DMS153 (cell line): ENCODE measurements at places on chromosomes 5 and 9.

GRCh38 chr5:139343476-139343875 is 1.8 kb downstream of the PAIP2 start:
- DNase-seq = no peak

DNA sequence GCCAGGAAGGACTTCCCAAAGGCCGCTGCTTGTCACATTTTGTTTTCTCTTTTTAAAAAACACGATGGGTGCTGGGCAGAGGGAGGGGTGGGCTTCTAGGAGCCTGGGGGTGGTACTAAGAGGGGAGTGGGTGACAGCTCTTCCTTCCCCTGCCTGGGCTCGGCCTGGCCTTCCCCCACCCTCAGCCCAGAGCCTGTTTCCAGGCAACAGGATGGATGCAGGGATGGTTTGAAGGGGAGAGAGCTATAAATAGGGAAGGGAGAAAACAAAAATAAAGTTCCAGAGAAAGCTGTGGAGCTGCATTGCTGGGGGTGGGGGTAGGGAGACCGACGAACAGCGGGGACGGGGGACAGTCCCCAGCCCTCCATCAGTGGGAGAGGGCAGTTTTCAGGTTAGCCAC is 6.6 kb upstream of the GPRIN1 start:
- no peak for DNase-seq

- no peak for DNase-seq
Measured at GRCh38 chr9:112382501-112383364, 2.8 kb downstream of the HSDL2 start.

DNA sequence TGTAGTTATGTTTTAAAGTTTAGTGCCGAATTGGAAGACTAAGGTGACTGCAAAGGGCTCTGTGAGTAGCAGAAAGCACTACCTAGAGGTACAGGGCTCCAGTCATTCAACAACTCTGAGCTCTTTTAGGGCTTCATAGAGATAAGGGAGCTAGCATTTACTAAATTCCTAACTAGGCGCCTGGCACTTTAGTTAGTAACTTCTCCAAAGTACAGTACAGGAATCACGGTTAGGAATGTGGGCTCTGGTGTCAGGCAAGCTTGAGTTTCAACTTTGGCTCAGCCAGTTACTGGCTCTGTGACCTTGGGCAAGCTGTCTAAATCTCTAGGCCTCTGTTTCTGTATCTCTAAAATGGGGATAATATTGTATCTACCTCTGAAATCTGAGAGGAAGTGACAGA is 115.3 kb downstream of the SLIT3 start:
- DNase-seq = no peak

- DNase-seq = no peak
Measured at GRCh38 chr9:69181908-69182353, 7.9 kb downstream of the TJP2 start.

DNA sequence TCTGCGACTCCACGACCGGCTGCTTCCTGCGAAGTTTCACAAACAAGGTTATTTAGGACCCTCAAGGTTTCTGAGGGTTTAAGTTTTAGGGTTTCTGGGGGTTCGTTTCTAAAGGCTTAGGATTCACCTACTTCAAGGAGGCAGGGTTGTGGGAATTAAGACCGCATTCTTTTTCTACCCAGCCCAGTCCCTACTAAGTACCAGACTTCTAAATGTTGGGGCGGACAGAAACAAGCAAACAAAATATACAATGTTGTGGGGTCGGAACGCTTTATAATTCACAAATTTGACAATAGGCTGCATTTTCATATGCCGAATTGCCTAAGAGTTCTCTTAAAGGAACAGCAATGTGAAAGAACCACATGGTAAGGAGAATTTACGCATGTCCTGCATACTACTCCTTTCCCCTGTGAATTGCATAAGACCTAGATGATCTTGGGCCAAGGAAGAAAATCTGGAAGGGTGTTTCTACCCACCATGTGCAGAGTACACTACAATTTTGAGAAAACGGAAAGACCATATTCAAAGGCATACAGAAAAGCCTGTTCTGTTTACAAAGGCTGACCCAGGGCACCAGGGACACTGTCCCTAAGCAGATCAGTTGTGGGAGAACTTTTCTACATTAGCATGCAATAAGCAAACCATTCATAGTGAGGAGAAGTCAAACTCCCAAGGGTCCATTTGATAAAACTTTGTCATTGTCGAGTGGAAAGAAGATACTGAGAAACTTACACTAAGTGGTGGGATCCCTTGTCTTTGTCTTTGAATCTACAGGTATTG is 457.3 kb downstream of the RAB3C start:
- DNase-seq = no peak

GRCh38 chr5:138275379-138275782 is 960 bp upstream of the GFRA3 start:
- DNase-seq = no peak

- DNase-seq = no peak
Measured at GRCh38 chr9:125280945-125281344, 19.3 kb downstream of the GAPVD1 start.

- DNase-seq = no peak
Measured at GRCh38 chr5:123398058-123398733, 25.0 kb downstream of the CEP120 start.

DNA sequence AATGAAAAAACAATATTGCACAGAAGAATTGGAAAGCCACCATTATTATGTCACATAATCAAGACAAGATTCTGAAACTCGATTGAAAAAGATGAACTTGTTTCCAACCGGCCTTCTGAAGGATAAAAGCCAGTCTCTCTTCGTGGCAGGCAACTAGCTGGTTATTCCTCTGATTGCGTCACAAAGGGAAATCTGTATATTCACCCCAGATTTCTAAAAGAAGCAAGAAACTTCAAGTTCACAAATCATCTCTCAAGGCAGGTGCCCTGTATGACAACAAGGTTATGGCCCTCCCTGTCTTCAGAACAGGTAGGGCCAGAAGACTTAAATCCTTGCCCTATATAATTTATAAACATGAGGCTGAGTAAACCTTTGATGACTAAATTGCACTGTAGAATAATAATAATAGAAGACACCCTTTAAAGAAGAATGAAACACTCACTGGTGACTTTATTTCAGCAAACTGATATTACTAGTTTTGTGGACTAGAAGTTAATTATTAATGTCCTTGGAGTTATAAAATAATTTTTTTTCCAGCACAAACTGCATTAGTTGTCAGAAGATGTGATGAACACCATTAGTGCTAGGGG is 2.9 kb upstream of the KLF4 start:
- no peak for DNase-seq

- no peak for DNase-seq
Measured at GRCh38 chr9:97441729-97442128, 29.8 kb downstream of the TDRD7 start.

DNA sequence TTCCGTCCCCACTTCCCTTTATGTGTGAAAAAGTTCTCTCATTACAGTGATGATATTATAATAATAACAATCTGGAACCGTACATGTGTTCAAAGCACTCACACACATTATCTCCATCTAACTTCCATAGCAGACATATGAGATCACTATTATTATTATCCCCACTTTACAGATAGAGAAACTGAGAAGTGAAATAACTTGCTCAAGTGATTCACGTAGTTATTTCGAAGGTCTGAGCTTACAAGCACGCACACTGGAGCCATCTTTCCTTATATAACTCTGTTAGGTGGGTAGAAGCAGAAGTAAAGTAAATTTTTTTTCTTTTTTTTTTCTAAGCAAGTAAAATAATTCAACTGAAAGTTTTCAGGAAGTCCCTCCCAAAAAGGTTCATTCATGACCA is 62.9 kb upstream of the PTGER4 start:
- DNase-seq = no peak

DNA sequence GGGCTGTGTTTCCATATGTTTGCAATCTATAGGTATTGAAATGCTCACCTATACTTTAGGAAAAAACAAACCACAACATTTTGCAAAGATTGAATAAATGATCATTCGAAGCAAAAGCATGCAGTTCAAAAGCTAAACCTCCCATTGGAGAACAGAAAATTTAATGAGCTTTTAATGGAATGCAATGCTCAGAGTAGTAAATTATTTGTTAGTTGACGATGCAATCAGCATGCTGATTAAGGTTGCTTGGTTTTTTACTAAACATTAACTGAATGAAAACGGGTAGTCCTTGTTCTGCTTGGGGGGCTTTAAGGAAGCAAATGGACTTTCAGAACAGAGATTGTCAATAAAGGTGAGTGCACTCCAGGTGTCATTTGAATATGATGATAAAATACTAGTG is 123.3 kb upstream of the TMEM161B start:
- DNase-seq = no peak

DNA sequence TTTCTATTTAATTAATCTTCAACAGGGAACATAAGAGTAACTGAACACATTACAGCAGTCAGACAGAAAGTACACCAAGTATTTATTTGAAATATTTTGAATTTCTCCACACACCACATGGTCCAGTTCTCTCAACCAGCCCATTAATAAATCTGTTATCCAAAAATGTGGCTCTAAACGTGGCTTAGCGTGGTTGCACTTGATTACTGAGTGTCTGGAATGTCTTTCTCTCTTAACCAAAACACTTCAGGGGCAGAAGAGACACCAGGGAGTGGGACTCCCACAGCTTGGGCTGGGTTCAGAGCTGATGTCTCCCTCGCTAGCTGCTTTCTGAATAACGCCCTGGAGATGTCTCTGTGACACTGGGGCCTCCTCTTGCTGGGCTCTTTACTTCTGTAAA is 52.6 kb upstream of the FANCC start:
- no peak for DNase-seq

DNA sequence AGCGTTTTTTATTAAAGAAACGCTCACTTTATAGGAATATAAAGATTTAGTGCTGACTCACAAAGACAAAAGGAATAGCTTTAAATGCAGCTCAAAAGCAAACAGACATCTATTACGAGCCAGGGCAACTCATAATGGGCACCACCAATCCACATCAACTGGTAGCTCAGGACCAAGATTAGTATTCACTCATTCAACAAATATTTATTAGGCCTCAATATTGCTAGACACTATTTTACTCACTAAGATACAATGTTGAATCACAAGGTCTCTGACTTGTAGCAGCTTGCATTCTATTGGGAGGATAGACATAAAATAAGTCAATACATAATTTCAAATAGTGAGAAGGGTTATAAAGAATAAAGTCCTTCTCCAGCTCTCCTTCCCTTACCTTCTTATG is 8.0 kb upstream of the MAN2A1 start:
- no peak for DNase-seq

- DNase-seq = no peak
Measured at GRCh38 chr5:68405026-68405684, 189.6 kb downstream of the PIK3R1 start.

GRCh38 chr5:62608529-62609511 is 30.2 kb downstream of the LRRC70 start:
- DNase-seq = no peak

DNA sequence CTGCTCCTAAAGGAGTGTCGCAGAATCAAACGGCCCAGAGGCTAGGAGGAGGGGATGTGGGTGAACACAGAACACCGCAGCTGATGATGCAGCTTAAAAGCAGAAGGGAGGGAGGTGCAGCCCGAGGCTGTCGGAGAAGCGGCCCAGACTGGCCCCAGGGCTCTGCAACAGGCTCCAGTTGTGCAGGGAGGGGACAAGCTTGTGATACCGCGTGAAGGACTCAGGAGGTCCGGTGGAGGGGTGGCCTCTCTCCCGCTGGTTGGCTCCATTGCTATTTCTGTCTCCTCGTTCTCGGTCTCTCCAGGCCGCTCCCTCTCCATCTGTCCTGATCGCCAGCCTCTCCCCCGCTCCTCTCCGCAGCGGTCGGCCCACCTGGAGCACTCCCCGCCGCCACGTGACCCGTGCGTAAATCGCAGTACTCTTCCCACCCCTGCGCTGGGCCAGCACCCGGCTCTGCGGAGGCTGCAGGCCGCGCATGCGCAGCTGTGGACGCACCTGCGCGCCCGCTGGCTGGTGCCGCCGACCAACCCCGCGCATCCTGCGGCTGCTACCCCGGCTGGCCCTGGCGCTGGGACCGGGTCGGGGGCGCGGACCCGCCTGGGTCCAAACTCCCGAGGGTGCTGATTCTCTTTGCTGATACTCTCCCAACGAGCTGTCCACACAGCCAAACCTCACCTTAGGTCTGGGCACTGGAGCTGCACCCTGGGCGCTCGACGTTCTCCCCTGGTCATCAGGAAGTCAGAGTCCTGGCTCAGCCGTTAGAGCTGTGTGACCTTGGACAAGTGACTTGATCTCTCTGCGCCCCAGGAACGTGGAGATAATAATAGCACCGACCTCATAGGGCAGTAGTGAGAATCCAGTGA is 3.7 kb upstream of the STXBP1 start:
- peak; percentile 90 for DNase-seq

- DNase-seq = no peak
Measured at GRCh38 chr5:143304836-143305475, 98.5 kb downstream of the NR3C1 start.

DNA sequence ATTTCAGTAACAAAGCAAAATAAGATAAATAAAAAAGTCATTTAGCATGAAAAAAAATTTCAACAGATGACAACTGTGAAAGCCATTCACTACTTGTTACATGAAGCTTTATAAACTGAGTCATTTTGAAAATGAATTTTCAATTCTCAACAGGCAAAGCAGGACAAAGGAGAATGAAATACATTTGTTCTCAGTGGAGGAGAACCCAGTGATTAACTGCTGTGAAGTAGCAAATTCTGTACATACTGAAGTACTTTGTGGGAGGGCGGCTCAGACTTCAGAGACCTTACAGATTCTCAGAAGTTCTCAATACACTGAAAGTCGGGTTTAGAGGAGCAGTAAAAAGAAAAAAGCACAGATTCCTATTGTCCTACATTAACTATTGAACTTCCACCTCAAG is 21.7 kb downstream of the SKIC3 start:
- DNase-seq = no peak

DNA sequence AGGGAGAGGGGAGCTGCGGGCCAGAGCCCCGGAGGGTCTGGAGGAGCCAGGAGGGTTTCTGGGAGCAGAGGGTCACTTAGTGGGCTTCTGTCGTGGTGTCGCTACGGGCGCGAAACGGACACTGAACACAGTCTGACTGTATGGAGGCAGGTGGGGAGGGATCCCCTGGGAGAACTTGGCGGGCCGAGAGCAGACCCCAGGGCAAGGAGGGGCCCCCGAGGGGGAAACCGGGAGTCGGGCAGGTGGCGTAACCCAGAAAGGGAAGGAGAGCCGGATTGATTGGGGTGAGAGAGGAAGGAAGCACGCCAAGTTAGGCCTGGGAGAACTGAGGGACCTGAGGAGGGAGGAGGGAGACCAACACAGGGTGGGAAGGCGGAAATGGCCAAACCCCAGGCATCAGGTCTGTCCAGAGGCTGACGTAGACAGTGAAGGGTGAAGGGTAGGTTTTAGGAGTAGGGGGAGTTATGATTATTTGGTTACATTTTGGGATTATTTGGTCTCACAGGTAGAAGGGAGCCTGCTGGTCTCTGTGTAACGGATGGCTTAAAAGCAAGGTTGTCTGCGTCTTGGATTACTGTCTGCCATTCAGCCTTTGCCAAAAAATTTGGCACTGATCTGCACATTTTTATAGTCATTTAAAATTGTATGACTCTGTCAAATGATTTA is 3.3 kb upstream of the MSMP start:
- peak; percentile 60 for DNase-seq

DNA sequence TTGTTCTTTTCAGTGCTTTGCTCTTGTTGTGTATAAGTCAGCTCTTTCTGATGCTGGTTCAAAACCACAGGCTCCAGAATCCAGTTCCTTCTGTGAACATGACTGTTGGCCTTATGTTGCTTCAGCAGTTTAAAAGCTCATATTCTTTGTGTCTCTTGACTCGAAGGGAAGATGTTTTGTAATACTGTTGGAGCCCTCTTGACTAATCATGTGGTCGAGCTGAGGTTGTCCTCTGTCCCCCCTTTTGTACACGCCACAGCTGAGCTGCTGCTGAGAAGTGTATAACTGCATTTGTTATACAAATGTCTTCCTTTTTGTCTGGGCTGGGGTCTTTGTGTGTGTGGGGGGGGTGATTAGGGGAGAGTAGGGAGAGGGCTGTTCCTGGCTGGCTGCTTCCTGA is 35.8 kb downstream of the SLC36A1 start:
- DNase-seq = no peak

GRCh38 chr5:68148096-68148495 is 67.5 kb upstream of the PIK3R1 start:
- no peak for DNase-seq
